ENCODE measurements at places on chromosomes 4 and X.

- no peak for DNase-seq
Observed at GRCh38 chr4:141395246-141395830, 174.6 kb downstream of the ZNF330 start.

DNA sequence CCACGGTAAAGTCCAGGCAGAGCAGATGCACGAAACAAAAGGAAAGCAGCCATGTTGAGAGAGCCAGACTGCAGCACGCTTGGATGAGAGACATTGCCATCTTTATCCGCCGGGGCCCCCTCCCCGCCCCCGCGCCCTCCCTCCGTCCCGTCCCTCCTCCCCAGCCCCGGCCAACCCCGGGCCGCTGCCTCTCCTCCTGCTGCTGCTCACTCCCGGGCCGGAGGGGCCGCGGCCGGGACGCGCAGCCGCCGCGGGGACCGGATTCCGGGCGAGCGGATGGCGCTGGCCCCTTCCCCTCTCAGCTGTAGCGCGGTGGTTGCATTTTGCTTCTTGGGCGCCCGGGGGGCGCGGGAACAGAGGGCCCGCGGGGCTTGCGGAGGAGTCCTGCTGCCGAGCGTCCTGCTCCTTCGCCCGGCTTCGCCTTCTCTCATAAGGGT lies 542 bp downstream of the RNF150 start:
- DNase-seq = no peak

DNA sequence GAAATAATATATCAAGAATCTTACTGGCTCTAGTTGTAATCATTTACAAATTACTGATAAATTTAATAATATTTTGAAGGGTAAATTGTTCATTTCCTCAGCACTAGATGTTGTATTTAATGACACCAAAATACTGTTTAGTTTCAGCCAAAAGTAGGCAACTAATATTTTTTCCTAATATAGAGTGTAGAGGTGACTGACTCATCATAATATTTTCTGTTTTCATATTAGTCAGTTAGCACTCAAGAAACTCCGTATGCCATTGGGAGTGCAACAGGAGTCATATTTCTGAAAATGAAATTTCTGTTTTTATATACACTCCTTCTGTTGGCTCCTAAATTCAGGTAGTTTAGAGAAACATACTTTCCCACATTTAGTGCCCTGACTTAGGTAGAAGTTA lies 36.6 kb upstream of the PTPN13 start:
- DNase-seq = no peak

- no peak for DNase-seq
Observed at GRCh38 chrX:132491191-132491590, 2.4 kb upstream of the MBNL3 start.

- no peak for DNase-seq
Observed at GRCh38 chrX:112731793-112732192, 52.1 kb upstream of the LHFPL1 start.

- DNase-seq = no peak
Observed at GRCh38 chr4:109942292-109942926, 29.7 kb downstream of the EGF start.

- no peak for DNase-seq
Observed at GRCh38 chrX:121161501-121161933, 114.1 kb downstream of the GLUD2 start.

Measured in stimulated activated CD8-positive, alpha-beta memory T cell treated with anti-CD3 and anti-CD28 coated beads, Interleukin-4, amount 100 ng/mL, for 4 hours (primary cell).